ENCODE measurements at places on chromosomes 1 and 21.

- no peak for DNase-seq
These were observed 57.8 kb downstream of the EPB41 start for GRCh38 chr1:28971980-28972771.

DNA sequence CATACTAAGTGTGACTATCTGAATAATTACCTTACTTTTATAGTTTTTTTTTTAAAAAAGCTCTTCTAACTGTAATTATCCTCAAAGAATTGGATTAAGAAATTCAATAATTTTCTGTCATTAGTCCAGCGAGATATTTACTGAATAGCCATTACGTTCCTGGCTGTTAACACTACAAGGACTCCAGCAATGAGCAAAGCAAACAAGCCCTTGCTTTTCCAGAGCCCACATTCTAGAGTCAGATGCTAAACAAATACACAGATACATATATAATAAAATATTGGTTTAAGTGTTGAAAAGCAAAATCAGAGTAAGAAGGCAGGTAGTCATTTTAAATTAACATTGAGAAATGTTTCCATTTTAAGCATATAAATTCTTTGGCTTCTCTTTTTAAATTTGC lies 118.4 kb downstream of the ATF6 start:
- no peak for DNase-seq

- no peak for DNase-seq
These were observed 63.5 kb upstream of the DIRAS3 start for GRCh38 chr1:68113966-68114365.

DNA sequence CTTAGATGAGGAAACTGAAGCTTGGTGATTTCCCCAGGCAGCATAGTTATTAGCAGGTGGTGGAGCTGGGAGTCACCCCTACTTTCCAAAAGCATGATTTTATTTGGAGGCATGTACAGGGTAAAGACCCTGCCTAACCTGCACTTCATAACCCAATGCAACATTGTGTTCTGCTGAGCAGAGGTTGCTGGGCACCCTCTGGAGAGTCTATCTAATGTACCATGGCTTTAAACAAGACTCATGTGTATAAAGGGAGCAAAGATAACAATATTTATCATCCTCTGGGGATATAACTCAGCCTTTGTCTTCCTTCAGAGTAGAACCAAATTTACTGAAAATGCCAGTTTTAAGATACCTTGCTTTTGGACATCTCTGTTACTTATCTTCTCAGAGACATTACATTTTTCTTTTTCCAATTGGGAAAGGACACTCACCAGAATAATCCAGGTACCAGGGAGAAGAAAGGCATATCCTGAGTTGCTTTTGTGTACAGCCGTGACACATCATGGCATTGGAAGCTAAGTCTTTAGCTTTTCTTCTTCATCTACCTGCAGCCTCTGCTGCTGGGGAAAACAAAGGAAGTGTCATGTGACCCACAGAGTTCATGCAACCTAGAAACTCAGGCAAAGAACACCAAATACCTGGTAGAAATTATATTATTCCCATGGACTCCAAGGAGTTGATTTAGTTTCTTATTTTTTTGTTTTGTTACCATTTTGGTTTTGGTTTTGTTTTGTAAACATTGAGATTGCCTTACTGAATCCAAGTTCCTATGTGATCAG lies 39.6 kb downstream of the ELAVL4 start:
- DNase-seq = no peak

DNA sequence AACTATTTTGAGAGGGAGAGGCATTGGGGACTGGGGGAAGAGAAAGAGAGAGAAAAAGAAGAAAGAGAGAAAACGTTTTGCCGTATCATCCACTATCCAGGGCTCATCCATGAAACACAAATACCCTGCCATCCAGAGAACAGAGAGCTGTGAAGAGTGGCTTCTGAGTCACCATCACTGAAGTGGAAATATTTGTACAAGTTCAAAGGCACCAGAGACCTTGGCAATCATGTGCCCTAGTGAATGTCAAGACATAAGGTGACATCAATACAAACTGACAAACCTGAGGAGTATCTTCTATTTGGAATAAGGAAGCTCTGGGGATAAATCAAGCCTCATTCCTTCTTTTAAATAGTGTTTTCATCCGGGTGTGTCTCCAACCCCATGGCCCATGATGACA lies 197.2 kb upstream of the PROX1 start:
- no peak for DNase-seq

GRCh38 chr1:15989776-15990175 lies 13.9 kb upstream of the ZBTB17 start:
- no peak for DNase-seq

DNA sequence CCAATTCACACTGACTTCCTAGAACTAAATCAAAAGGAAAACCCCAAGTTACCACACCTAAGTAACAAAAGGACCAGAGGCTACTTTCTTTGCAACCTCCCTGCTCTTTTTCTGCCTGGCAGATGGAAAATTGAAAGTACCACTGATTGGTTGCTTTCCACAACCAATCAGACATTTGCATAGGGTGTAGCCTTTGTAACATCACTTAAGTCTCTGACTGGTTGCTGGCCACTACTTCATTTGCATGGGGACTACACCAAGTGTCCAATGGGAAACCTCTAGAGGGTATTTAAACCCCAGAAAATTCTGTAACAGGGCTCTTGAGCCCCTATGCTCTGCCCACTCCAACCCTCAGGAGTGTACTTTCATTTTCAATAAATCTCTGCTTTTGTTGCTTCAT lies 365.0 kb downstream of the LTN1 start:
- DNase-seq = no peak

DNA sequence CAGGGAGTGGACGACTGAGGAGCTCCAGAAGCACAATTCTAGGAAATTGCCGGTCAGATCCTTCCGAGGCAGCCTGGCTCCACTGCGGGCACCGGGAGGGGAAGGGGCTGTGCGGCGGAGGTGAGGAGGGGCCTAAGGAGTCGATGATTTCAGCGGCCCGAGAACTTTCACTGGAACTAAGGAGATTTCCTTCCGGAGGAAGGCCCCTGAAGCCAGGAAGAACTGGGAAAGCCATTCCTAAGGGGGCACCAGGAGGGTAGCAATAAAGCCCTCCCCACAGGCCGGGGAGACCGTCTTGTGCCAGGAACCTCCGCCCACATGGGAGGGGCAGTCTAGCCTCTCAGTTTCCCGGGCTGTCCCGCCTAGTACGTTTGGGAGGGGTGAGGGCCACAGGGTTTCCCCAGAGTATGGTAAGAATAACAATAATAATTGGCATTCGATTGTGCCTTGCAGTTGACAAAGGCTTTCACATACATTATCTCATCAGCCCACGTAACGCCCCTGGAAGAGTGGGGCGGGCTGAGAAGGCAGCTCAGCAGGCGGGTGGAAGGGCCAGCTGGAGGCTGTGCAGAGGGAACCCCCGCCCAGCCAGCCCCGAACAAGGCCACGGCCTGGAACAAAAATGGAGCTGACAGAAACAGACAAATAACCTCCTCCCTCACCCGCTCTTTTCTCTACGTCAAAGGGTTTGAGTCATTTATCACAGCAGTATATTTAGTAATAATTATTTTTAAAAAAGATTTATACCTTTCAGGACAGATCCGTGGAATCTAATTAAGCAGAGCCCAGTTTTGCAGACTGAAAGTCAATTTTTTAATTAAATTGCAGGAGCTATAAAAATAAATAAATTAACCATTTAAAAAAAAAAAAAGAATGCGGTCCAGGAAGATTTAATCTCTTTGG lies 19.8 kb downstream of the NPR1 start:
- no peak for DNase-seq

- DNase-seq = no peak
These were observed 21.6 kb upstream of the ZNF678 start for GRCh38 chr1:227541796-227542152.

GRCh38 chr1:71464016-71464415 lies 383.2 kb upstream of the ZRANB2 start:
- DNase-seq = no peak

DNA sequence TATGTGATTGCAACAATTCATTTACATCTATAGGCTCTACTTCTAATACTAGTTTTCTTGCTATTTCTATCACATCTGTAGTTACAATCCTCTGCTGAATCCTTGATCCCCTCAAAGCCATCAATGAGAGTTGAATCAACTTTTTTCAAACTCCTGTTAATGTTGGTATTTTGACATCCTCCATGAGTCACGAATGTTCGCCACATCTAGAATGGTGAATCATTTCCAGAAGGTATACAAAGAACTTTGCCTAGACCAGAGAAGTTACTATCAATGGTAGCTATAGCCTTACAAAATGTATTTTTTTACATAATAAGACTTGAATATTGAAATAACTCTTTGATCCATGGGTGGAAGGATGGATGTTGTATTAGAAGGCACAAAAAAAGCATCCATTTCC lies 110.0 kb downstream of the AMY1C start:
- DNase-seq = no peak

DNA sequence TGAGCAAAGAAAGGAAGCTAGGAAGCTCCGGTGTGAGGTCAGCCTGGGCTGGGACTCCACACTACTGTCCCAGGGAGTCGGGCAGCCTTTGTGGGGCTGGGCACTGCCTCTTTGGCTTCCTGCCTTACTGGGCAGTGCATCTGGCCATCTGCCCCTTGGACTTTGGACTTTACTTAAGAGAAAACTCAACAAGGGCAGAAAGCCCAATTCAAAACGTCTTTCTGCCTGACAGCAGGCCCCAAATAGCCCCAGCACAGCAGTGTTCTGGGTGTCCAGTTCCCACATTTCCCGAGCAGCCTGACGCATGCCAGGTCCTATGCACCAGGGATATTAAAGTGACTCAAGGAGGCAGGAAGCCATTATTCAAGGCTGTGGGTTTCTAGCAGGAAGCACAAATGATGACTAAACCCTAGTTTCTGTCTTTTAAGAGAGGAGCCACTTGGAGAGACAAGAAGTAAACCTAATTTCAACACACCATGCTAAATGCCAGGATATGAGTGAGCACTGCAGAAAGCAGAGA lies 37.9 kb upstream of the EDEM3 start:
- DNase-seq = no peak

DNA sequence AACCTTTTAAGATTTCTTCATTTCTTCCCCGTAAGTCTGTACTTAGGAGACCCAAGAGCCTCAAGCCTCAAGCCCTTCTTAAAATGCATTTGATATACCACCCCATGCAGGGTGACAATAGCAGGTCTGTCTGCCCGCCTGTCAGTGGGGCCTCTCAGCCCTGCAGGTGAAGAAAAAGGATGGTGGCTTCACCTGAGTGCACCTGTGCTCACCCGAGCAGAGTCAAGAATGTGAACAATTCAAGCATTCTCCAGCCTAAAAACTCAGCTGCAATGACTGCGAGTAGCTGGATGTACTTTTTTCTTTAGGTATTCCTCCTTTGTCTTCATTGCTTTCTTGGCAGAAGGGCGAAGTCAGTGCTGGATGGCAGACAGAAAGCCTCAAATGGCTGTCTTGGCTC lies 203.3 kb downstream of the LMX1A start:
- no peak for DNase-seq

DNA sequence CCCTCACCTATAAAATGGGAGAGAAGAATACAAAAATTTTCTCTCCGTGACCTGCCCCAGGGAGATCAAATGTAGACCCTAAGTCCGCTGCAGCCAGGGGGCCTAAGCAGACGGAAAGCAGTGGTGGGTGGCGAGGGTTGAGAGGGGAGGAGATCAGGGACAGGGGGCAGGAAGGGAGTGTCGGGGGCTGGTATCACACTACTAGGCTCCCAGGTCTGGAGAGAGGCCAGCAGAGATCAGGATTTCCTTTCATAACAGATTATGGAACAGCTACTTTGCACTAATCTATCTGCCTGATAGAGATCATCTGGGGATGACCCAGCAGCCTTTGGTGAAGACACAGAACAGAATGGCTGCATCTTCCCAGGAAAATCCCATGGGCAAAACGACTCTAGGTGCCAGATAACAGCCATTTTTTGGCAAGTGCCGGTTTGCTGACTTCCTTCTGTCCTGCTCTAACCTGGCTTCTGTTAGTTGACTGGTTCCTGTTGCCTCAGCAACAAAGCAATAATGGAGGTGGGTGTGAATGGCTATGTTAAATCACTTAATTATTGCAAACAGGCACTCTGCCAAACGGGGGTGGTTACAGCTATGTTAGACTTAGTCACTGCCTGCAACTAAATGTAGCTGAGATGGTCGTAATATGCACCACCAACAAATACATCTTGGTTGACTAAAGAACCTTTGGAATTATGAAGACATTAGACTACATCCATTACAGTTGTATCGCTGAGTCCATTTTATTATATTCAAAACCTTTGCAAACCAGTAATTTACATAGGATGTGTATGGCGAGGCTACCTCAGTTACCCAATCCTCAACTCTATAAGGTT lies 30.0 kb upstream of the EPS8L3 start:
- DNase-seq = no peak

GRCh38 chr1:55216096-55216495 lies 932 bp upstream of the USP24 start:
- DNase-seq = no peak

- DNase-seq = no peak
These were observed 373.1 kb downstream of the TGFB2 start for GRCh38 chr1:218718206-218718605.

DNA sequence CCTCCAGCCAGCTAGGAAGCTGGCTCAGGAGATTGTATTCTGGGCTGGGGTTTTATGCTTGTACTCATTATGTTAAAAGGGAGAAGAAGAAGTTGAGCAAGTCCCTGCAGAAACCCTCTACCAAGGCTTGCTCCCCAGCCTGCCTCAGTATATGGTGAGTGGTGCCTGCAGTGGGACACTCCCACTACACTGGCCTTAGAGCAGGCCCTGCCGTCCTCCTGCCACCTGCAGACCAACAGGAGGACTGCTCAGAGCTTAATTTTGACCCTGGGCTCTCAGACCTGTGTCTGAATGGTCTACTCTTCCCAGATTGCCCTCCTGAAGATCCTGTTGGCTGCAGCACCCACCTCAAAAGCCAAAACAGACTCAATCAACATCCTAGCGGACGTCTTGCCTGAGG lies 13.0 kb downstream of the STRIP1 start:
- no peak for DNase-seq

GRCh38 chr1:53739109-53739681 lies at the start of gene GLIS1:
Gene GLIS1, minus strand, starts transcription at chr1:53739164. Its CDS starts 1,100 bp downstream, at chr1:53738064.
- DNase-seq = no peak

DNA sequence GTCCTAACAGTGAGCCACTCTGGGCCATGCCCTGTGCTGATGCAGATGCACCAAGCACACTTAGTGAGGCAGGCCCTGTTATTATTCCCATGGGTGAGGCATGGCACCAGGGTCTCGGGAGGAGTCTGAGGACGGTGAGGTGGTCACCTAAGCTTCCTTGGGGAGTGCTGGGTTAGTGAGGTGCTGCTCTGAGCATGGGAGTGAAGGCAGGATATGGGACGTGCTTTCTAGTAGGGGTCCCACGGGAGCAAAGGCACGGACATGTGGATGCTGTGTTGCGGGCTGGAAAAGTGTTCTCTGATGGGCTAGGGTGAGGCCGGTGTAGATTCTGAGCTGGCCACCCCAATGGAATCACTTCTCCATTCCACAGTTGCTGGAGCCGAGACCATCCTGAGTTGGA lies 77.5 kb upstream of the CSF3R start:
- DNase-seq = no peak

DNA sequence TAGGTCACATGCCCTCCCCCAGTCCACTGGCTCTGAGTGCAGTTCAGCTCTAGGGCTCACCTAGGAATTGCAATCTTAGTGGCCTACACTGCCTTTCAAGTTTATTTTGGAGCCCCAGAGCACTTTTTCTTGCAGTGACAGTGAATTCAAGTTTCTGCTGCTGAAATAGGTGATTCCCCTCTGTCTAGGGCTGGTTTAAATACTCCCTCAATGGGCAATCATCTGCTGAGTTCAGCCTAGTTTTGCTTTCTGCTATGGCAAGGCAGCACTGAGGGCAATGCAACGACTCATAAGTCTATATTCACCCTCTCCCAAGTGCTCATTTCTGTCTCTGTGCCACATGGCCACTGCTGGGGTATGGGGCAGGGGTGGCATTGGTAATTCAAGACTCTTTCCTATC lies 472.6 kb upstream of the RGS18 start:
- no peak for DNase-seq

Measured in activated CD8-positive, alpha-beta memory T cell treated with anti-CD3 and anti-CD28 coated beads for 48 hours (primary cell).